ENCODE measurements at places on chromosomes 1 and 21.

DNA sequence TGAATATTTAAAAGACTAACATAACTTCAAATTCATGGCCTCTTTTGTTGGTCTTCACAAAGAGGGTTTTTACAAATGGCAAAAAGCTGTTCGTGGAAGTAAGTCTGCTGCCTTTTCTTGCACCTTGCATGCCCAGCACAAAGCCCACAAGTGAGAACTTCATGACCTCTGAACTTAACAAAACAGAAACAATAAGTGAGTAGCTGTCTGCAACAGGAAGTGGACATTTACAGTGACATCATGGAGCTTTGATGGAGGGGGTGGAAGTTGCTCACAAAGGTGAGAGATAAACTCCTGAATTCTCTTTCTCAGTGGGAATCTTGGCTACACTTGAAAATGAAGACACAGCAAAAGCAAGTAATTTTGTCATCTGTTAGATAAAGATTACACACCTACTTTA, 303.3 kb upstream of the DEPDC1 start:
- DNase-seq, result no peak

- no peak for DNase-seq
Observed at GRCh38 chr1:52195161-52195560, 53.3 kb downstream of the ZFYVE9 start.

DNA sequence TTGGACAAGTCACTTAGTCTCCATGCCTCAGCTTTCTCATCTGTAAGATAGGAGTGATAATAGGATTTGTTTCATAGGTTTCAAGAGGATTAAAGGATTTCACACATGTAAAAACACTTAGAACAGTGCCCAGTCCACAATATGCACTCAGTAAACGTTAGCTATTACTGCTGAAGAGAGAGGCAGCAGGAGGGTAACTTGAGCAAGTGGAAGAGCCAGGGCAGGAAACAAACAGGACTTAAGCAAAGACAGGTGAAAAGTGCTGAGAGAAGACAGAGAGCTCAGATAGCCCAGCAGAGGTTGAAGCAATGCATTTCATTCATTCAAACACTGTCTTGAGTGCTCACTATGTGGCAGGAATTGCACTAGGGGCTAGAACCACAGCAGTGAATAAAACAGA, 21.1 kb upstream of the H3-3A start:
- DNase-seq, result no peak

GRCh38 chr1:55288245-55288644, 73.1 kb upstream of the USP24 start:
- no peak for DNase-seq

- no peak for DNase-seq
Observed at GRCh38 chr1:110816945-110817344, 56.0 kb upstream of the CD53 start.

- no peak for DNase-seq
Observed at GRCh38 chr1:203636291-203636690, 9.7 kb downstream of the ATP2B4 start.

DNA sequence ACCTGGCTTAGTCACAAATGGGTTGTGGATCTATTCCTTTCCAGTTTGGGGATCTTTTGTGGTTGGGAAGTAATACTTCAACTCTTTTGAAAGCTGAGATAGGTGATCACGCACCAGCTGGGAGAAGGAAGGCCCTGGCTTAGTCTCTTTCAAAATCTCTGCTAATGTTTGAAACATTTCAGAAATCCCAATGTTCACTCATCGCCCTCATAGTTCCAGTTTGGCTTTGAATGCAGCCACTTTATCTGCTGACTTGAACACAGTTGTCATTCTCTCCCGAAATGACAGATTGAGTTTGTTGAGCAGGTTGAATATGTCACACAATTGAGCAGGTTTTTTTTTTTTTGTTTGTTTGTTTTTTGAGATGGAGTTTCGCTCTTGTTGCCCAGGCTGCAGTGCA, 24.6 kb downstream of the RASAL2 start:
- no peak for DNase-seq

DNA sequence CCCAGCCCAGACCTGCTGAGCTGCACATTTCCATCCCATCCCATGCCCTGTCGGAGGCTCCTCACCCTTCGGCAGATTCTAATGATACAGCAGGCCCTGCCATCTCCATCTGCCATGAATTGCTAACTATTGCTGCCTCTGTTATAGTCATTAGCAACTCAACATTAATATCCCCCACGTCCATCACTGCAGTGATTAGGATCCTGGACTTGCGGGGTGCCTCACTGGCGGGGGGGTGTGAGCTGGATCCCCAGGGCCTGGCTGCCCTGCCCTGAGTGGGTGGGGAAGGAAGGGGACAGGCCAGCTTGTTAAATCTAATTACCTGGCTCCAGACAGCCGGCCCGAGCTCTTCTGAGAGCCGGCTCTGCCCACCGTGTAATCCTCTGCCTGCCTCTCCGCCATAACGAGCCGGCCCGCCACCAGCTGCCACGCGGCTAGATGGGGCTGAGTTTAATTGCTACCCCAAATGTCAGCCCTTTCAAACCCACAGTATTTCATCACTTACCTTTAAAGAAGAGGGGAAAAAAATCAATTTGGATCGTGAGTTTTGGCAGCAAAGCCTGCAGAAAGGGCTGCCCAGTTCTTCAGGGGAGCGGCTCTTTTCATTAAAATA, 227.3 kb upstream of the CSF3R start:
- DNase-seq, result no peak

DNA sequence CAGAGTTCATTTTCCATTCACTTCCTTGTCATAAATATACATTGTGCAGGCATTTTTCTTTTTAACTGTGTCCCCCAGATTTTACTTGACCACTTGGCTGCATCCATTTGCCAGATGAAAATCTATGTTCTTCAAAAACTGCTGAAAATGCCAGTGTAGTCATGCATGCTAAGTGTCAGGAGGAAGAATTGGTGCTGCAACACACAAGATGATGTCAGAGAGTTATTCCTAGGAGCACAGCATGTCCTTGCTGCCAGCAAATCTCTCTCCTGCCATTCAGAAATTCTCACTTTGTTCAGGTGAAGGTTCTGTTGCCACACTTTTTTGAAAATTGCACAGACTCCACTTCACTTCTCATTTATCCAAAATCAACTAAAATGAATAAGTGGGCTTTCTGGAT, 106.4 kb upstream of the MAGI3 start:
- DNase-seq, result no peak

GRCh38 chr21:29211205-29211604, 80.8 kb downstream of the MAP3K7CL start:
- no peak for DNase-seq

- DNase-seq, result no peak
Observed at GRCh38 chr1:204114606-204115005, 37.2 kb downstream of the ETNK2 start.

DNA sequence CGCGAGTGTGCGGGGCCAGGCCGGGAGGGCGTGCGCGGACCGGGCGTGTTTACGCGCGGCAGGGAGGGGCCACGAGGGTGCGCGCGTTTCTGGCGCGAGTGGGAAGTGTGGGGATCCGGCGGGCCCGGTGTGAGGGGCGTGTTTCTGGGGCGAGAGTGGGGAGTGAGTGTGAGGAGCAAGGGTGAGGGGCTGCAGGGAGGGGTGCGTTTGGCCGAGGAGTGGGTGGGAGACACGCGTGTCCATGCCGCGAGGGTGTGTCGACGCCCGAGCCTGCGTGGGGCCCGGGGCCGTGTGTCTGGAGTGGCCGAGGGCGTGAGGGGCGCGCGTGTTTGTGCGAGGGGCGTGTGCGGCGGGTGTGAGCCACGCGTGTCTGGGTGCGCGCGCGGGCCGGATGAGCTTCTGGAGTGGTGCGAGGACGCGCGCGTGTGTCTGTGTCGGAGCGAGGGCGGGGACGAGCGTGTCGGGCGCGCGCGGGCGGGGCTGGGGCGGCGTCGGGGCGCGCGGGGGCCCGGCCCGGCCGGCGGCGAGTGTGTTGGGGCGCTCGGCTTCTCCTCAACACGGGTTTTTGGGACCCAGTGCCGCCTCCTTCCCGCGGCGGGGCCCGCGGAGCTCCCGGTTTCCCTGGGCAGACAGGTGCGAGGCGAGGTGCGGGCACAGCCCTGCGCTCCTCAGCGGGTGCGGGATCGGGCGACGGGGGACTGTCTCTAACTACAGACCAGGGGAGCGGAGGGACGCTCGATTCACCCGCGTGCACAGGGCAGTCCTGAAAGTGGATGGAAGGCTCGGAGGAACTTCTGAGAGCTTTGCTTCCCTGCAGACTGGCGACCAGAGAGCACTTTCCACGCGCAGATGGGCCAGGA, 65.8 kb upstream of the VAMP3 start:
- DNase-seq, result no peak

Data from non-pigmented ciliary epithelial cell (primary cell).